ENCODE measurements at places on chromosomes 2 and 18.

DNA sequence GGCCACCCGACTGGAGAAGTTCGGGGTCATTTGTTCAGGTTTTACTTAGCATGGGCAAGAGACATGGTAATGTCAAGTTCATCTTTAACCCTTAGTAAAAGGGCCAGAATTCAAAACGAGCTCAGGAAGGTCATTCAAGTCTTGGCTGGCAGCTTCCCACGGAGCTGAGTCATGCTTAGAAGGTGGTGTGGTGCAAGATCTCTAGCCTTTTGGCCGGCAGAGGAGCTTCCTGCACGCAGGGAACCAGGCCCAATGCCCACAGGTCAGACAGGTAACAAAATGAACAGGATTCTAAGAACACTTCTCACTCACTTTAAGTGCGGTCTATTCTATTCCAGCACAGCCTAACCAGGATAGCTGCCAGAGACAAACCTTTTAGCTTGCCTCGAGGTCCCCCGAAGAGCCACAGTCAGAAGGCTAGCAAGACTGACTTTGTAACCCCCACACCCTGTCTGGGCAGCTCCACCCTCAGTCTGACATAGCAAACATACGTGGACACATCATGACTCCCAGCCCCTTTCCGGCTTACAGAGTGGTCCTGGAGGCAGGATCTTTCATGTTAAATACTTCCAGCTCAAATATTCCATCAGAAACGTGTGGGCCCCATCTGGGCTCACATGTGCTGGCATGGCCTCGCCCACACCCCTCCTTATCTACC is 292.7 kb downstream of the BCL11A start:
- DNase-seq = no peak

GRCh38 chr2:166230024-166230723 is 102.4 kb upstream of the SCN1A start:
- no peak for DNase-seq

- DNase-seq = no peak
These were observed 1305.0 kb downstream of the CNTNAP5 start for GRCh38 chr2:125330133-125330532.

GRCh38 chr2:226850024-226850423 is 14.2 kb downstream of the RHBDD1 start:
- DNase-seq = no peak

GRCh38 chr2:168457190-168457895 is 1.3 kb downstream of the CERS6 start:
- no peak for DNase-seq
